ENCODE measurements at places on chromosomes 4 and X.

GRCh38 chr4:83197555-83198235 is 83.2 kb upstream of the PLAC8 start:
- no peak for DNase-seq

- no peak for DNase-seq
Measured at GRCh38 chr4:153566631-153567150, 100.5 kb downstream of the TMEM131L start.

- no peak for DNase-seq
Measured at GRCh38 chr4:139753686-139754085, 88.1 kb downstream of the MGST2 start.

DNA sequence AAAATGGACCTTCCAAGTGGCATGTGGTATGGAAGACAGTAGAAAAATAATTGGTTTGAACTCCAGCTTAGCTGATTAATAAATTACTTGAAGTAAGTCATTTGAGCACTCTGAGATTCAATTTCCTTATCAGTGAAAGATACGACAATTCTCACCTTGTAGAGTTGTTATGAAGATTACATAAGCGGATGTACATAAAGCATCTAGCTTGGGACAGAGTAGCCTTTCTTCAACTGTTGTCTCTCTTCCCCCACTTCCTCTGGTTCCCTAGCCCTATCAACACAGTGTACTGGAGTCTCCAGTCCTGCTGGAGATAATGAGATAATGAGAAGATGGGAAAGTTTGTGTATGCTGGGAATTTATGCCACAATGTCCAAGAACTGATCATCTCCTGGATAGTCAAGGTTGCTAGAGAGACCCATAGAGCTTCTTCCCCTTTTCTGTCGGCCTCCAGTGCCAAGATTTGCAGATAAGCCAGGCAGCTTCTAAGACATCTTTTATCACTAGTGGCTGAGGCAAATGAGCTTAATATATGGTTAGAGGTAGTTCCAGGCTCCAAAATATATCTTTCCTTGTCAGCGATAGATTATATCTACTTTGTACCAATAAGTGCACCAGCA is 33.9 kb downstream of the VSIG4 start:
- DNase-seq = no peak

DNA sequence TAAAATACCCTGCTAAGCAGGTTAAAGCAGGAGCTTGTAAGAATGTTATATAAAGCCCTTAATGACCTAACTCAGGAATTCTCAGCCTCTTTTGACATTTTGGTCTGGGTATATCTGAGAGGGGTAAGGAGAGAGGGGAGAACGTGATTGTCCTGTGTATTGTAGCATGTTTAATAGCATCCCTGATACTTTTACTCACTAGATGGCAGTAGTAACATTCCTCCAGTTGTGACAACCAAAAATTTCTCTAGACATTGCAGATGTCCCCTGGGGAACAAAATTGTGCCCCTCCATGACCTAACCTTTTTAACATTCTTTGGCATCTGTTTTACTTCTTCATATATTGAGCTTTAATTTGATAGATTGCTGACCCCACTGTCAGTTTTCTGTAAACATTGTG is 17.9 kb downstream of the SMARCA5 start:
- no peak for DNase-seq

DNA sequence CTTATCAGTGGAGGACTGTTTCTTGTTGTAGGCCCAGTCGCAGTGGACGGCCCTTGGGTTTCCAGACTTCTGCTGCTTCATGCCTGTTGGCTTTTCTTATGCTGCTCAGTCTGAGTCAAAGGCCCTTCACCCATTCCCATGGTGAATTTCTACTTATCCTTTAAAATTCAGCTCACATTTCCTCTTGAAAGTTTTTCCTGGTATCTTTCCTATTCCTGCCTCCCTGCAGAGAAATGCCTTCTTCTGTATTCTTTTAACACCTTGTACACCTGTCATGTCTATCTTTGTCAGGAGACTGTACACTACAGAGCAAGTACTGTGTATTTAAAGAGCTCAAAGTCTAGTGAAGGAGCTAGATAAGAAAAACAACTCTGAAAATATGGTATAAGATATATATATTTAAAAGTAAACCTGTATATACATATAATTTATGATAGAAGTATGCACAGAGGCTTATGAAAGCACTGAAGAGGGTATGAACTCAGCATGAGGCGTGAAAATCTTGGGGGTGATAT is 22.0 kb downstream of the NPNT start:
- DNase-seq = no peak

DNA sequence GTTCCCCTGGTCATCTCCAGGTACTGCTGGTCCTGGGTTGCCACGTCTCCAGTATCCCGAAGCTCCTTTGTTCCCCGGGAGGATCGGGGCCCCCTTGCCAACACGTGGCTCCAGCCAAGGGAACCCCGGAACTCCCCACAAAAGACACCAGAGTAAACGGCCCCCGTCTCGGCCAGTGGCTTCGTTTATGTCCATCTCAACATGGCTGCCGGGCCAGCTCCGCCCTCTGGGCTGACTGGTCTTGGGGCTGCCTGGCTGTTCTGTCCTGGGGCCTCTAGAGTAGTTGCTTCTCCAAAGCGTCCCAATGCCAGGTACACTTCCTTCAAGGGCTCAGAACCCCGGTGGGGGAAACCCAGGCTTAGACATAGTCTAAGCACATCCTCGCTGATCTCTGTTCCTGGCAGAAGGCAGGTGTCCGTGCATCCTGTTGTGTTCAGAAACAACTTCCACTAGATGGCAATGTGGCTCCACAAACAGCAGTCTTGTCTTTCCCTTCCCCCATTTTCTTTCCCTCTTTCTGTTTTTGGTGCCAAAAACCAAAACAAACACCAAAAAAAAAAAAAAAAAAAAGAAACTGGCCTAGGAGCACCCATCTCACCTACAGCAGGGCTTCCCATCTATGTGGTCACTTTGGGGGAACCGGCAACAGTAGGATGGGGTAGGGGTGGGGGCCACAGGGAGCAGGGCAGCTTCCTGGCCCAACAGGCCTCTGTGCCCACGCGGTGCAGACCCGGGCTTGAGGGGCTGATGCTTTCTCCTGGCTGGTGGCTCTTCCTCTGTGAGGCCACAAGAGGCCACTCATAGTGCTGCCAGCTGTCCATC is 35.3 kb downstream of the NBDY start:
- peak; percentile 78 for DNase-seq

DNA sequence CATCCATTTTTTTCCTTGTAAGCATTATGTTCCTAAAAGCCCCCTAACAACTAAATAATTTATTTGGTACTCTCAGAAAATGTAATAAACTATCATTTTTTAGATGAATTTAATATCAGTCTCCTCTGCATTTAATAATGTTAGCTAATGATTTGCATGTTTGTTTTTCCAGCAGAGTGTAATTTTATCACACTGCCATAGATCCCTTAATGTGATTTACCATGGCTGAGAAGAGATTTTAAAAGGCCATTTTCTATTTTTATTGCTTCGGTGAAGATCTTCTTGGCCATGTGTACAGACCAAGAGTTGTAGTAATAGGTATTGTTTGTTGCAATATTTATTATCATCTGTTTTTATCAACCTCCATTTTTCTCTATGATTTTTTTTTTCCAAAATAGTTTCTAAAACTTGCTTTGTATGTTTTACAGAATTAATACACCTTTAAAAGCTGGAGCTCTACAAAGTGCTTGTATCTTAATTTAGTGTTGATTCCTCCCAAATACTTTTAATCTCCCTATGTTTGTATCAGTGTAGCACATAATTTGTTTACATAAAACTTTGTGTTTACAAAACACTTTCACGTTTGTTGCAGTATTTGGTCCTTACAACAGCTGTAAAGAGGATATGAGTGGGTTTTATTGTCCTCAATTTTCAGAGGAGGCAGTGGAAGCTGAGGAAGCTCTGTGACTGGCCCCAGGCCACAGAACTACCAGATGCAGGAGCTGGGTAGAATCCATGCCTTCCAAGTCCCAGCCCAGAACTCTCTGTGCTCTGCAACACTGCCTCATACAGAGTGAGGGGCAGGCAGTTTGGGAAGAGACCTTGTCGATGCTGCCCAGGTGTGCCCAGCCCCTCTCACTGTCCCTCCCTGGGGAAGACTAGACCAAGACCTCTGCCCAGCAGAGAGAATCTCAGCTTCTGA is 58.1 kb downstream of the FAM114A1 start:
- no peak for DNase-seq

- peak; percentile 32 for DNase-seq
Measured at GRCh38 chrX:76253432-76253831, 80.6 kb downstream of the PBDC1 start.

GRCh38 chrX:46319750-46320149 is 225.5 kb downstream of the ZNF674 start:
- DNase-seq = no peak

DNA sequence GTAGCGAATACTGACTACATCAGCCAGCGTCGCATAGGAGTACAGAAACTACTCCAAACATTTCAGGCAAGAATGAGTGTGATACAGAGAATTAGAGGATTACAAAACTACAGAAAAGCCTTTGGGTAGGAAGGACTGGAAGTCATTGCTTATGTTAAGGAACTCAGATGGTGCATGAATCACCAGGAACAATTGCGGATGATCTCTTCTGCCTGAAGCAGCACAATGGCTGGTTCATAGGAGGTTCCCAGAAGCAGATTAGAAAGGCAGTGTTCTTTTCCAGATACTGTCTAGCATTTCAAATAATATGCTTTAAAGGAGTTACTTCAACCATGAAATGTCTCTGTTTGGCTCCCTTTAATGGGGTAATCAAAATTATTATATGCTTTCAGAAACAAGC is 42.5 kb upstream of the MAP9 start:
- no peak for DNase-seq

- DNase-seq = no peak
Measured at GRCh38 chr4:5224340-5224739, 173.1 kb downstream of the STK32B start.

DNA sequence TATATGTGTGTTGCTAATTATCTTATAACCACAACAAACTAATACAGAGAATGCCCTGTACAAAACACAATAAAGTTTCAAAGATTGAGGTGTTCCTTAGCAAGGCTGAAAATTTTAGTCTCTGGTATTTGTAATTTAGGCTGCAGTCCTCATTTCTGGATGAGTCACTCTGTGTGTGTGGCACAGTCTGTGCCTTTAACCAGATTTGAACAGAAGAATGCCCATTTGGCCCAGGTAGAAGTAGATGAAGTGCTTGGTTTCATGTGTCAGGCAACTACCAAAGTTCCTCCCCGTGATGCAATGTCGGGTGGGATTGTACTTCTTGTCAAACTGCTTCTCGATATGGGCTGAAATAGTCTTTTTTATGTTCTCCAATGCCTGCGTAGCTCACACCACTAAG is 91.6 kb upstream of the H2AZ1 start:
- no peak for DNase-seq

DNA sequence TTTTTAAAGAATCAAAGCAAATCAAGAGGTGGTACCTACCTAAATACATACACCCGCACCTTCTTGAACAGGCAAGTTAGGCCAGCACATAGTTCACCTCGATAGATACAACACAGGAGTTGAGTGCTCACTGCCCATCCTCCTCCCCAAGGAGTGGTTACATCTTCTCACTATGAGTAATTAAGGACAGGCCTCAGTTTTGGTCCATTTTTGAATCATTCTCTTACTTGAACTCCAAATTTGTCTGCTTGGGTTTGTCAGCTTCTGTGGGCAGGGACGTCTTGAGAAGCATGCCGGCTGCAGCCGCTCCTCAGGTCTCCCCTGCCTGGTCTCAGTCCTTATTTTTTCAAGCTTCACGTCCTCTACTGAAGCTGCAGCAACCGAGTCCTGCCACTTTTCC is 190.6 kb upstream of the RBPJ start:
- no peak for DNase-seq

GRCh38 chrX:72365126-72365525 is 59.4 kb upstream of the CITED1 start:
- DNase-seq = no peak

DNA sequence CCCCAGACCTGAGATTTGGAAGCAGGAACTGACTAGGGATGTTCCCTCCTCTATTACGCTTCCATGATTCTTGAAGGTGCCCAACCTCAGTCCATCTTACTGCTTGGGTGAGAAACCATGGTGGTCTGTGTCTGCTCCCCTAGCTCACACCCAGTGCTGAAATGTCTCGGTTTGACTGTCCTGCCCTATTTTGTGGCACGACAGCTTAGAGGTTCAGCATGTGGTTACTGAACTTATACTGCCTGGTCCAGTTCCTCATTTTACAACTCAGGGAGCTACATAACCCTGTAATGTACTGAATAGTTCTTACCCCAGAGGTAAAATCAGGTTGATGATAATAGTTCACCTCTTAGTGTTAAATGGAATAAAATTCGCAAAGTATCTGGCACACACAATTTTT is 203.1 kb downstream of the RBM46 start:
- DNase-seq = no peak

DNA sequence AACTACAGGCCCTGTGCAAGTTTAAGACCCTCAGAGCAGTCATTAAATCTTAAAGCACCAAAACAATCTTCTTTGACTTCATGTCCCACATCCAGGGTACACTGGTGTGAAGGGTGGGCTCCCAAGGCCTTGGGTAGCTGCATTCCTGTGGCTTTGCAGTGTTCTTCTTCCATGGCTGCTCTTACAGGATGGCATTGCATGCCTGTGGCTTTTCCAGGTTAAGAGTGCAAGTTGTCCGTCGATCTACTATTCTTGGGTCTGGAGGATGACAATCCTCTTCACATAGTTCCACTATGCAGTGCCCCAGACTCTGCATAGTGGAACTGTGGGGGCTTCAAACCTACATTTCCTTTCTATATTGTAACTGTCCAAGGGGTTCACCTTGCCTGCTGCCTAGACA is 494.5 kb downstream of the CFAP47 start:
- no peak for DNase-seq

DNA sequence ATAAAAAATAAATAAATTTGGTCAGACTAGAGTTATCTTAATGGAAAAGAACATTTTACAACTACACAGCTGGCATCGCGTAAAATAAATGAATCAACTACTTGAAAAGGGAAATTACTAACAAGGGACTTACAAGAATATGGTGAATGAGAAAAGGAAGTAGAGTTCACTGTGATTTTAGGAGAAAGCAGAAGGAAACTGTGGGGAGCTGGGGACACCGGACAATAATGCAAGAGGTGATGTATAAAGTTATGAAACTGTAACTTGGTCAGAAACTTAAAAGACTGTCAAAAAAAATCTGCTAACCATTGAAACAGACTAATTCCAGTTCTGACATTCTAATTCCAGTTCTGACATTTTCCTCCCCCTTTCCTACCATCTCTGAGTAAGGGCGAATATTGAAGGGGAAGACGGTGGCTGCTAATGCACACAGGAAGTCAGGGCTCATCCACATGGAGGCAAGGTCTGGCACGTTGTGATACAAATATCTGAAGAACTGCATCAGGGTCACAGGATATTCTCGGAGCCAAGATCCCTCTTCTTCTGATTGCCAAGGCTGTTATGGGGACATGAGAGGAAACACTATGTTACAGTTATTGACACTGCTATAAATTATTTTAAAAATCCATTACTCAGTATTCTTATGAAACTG is 170.5 kb downstream of the CDS1 start:
- no peak for DNase-seq

Data from activated T-cell treated with anti-CD3 and anti-CD28 coated beads, Interleukin-2, amount 50 U/mL, for 4 hours (primary cell).